ENCODE measurements at places on chromosomes 6 and 20.

DNA sequence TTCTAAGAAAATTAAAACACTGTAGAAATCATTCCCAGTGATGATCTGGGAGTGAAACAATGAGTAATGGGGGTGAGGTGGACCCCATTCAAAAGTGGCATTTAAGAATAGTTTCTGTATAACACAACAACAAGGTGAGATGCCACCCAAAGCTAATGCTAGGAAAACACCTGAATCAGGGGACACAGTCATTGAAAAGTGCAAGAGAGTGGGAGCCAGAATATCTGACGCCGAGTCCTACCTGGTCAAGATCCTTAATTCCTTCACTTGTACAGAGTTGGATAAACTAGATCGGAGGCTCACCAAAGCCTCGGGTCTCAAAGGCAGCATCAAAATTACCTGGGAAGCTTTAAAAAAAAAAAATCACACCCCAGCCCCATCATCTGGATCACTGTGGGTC, 17.7 kb downstream of the TNFRSF21 start:
- no peak for DNase-seq

DNA sequence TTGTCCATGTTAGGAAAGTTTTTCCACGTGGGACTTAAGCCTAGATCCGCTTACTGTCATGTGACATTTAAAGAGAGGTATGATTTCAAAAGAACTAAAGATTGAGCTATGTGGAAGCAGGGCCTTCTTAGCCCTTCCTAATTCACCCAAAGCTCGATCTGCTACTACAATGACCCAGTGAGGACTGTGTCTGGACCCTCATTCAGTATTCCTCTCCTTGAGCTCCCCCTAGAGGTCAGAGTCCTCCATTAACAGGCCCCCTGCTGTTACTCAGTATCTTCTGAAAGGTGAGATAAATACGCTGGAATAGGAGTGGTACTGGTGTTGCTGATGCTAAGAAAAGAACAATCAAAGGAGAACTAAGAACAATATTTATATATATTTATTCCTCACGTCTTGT, 414.0 kb downstream of the GJA1 start:
- DNase-seq, result no peak

DNA sequence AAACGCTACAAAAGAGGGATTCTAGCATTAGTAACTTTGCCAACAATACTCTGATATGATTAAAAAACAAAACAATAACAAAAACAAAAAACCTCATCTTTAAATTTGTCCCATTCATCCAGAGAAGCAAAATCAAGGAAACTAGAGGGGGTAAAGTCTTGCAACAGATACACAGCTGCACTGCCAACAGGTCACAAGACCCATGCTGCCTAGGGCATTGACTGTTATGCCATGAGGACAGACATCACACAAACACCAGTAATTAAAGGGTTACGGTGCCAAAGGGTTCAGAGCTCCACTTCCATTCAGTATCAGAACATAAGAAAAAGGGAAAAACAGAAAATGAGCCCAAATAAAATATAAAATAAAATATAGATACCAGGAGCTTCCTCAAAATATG, 1.6 kb downstream of the TBC1D20 start:
- no peak for DNase-seq

GRCh38 chr6:3876101-3876500, 26.9 kb downstream of the FAM50B start:
- DNase-seq, result no peak

GRCh38 chr20:33893314-33893713, 82.2 kb downstream of the CHMP4B start:
- no peak for DNase-seq

DNA sequence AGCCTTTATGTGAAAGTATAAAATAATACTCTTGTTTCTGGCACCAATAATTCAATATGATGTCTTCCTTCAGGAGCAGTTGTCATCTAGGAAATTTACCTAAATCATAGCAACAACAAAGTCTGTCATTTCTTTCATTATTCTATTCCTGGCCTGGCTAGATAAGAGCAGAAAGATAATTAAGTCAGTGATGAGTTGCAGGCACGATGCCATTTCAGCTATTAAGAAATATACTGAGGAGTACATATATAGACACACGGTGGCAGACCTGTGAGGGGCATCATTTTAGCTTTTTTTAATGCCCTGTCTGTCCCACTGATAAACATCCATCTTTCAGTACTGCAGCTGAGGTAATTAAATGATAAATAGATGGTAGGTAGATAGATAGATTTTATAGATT, 756.1 kb upstream of the EPHA7 start:
- no peak for DNase-seq

GRCh38 chr6:165721356-165721755, 58.3 kb upstream of the PDE10A start:
- DNase-seq, result no peak

DNA sequence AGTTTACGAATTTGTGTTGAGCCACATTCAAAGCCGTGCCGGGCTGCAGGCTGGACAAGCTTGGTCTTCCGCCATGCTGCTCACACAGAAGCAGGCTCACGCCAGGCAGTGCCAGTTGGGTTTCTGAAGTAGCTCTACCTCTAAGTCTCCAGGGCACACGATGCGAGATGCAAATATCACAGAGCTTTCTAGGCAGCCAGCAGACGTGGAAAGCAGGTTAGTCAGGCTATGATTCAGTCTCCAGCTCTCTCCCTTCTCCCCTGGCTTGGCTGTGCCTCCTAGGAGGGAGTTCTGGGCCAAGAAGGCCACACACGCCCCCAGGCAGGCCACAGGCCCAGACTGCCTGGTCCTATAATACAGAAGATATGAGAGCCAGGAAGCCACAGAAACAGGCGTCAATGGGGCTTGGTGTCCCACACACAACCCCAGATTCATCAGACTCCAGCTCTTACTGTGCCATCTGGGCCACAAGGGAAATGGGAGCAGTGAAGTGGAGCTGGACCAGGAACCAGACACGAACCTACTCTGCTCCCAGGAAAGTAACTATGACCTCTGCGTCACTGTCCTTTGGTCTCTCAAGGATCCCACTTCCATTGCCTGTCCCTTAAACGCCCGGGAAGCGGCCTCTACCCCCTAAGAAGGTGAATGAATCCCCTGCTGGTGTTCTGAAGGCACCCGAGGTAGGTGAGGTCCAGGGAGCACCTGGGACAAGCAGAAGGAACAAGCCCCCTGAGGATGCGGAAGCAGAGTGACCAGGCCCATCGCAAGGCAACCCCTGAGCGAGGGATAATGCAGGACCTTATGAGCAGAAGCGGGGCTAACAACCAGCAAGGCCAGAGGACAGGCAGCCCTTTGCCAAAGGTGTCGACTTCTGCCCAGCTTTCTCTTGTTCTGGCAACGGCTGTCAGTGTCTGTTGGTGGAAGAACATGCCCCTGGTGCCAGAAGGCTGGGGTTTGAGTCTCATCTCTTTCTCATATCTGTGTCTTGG, 61.2 kb downstream of the GFOD1 start:
- DNase-seq, result no peak

DNA sequence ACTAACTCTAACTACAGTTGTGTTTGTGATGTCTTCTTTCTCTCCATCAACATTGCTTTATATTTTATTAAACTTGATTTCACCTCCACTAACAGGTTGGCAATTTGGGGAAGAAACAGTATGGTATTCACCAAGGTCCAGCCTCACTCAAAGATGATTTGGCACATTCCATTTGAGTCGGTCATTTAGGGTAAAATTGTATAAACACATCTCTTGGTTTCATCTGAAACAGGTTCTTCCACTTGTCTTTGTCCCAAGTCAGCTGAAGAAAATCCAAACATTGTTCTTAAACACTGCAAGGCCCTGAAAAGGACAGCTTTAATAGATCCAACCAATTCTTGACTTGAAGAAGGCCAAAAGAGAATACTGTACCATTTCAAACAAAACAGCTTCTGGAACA, 104.9 kb upstream of the NT5E start:
- DNase-seq, result no peak

DNA sequence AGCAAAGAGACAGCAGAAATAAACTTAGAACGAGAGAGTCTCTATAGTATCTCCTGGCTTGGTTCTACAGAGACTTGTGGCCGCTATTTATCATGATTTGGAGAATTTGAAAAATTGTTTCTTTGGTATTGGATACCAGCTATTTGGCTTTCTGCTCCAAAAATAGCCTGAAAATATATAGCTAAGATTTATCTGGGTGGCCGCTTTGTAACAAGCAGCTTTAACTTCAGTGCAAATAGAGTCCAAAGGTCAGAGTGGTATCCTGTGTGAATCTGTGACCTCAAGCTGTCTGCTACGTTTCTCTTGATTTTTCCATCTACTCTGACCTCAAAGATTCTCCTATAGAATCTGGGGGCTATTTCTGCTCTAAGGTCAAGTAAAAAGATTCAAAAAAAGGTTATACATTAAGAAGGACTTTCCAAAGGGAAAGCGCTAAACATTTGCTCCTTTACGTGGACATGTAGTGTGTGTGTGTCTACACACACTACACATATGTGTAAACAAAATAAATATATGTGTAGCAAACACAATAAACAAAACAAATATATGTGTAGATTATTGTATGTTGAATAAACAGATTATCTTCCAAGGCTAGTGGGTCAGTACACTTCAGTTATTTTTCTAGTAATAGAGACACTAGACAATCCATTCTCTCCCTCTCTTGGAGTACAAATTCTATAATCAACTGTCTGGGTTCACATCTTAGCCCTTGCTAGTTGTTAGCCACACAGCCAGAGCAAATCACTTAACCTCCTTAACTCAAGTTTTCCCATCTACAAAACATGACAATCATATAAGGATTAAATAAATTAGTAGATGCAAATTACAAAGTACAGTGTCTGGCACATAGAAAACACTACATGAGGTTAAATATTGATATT, 40.8 kb downstream of the CHD6 start:
- no peak for DNase-seq

GRCh38 chr6:71107911-71108420, 151.1 kb upstream of the B3GAT2 start:
- DNase-seq, result no peak

- no peak for DNase-seq
These were observed 7.0 kb upstream of the C20orf144 start for GRCh38 chr20:33655164-33655563.

DNA sequence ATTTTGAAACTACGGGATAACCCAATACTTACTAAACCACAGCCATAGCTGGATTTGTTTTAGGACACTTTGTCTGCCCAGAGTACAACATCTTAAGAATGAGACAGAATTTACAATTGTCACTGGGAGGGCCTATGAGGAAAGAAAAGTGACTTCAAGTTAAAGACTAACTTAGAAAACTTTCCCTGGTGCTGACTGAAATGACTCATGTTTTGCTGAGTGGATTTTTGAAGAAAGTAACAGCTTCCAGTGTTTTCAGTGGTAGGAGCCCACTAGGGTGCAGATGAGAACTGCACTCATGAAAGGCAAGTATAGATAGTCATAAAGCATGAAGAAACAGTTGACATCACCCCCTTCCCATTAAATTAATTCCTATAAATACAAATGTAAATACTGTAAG, 988.2 kb upstream of the MAP3K7 start:
- no peak for DNase-seq

GRCh38 chr6:11428895-11429294, 108.7 kb upstream of the TMEM170B start:
- no peak for DNase-seq

- DNase-seq, result no peak
These were observed 121.5 kb downstream of the PACRG start for GRCh38 chr6:162849269-162849668.
